ENCODE measurements at places on chromosomes 7 and 10.

GRCh38 chr10:69726850-69727249 lies 74.9 kb upstream of the COL13A1 start:
- no peak for DNase-seq

GRCh38 chr7:94922457-94922856 lies 15.1 kb downstream of the PPP1R9A start:
- no peak for DNase-seq

GRCh38 chr10:101779544-101780186 lies 3.6 kb downstream of the NPM3 start:
- peak; percentile 86 for DNase-seq

- DNase-seq = no peak
Observed at GRCh38 chr10:27481486-27481885, 22.6 kb upstream of the RAB18 start.

DNA sequence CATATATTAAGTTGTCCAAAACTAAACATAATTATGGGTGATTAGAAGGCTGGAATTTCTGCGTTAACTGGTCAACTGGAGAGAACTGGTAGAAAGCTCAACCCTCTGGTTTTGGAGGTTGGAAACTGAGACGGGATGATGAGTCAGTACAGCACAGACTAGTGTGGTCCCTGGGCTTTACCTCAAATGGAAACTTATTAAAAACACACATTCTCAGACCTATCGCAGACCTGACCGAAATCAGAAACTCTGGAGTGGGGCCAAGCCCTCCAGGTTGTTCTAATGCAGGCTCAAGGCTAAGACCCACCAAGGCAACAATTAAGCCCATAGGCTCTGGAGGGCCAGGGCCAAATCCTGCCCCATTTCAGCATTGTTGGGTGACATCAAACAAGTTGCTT lies 136.9 kb downstream of the KCNMA1 start:
- no peak for DNase-seq

DNA sequence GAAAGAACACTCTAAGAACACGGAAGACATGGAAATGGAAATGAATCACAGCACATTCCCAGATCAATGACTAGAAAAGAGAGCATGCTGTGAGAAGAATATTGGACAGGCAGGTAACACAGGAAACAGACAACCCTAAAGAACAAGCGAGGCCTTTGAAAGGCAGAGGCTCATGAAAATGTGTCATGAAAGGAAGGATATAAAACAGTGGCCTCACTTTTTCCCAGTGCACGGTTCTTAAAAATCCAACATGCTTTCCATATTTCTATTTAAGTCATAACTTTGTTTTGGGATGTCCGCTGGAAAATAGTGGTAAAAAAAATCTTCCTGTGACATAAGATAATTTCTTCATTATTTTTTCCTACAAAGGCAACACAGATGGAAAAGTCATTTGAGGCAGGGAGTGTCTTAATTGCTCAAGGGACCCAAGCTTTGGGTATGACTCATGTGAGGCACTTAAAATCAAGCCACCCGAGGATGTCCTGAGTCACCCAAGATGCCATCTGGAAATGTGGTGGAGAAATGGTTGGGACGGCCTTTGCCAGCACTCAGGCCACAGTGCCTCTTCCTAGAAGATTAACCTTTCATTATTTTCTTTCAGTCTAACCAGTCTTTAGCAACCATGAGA lies 17.0 kb downstream of the ITIH5 start:
- no peak for DNase-seq

GRCh38 chr10:61992671-61993668 lies 91.5 kb downstream of the ARID5B start:
- DNase-seq = no peak

Measured in body of pancreas (tissue), 4 donors.